ENCODE measurements at places on chromosomes 3 and 15. TPM values are rescaled to one million over a fixed set of nuclear protein-coding genes. Genes with fewer than 3 reads are reported as not detected.
A peak's percentile ranks its signal among the peaks of the same experiment; 100 is the strongest.

EPHB3 gene
- 2.8 TPM for total RNA-seq

- DNase-seq = no peak
Observed at GRCh38 chr3:142046320-142047020, 102.9 kb downstream of the TFDP2 start.

- no peak for DNase-seq
Observed at GRCh38 chr3:116630494-116630893, 79.1 kb upstream of the TUSC7 start.

FES gene
- total RNA-seq = 54.2 TPM

DNA sequence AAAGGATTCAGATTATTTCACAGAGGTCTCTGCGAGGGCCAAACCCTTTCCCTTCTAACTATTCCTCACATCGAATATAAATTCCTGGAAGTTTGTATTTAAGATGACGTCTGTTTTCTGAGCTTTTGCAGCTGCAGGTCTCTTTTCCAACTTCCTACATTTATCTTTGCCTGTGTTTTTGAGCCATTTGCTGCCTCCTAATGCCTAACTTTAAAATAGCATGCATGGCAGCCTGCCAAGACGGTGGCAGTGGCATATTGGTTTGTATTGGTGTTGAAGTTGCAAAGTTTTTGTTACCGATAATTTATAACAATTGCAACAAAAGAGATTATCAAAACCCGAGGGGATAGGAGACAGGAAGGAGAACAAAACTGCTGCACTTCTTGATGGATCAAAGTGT, 187.1 kb upstream of the DNAJC19 start:
- DNase-seq = peak; percentile 7

- no peak for DNase-seq
Observed at GRCh38 chr3:25429361-25430286, 1.6 kb downstream of the RARB start.

CPLX3 gene
- total RNA-seq = not detected

- DNase-seq = no peak
Observed at GRCh38 chr15:88323976-88324740, 67.6 kb upstream of the NTRK3 start.

INAFM2 gene
- 63.8 TPM for total RNA-seq

DNA sequence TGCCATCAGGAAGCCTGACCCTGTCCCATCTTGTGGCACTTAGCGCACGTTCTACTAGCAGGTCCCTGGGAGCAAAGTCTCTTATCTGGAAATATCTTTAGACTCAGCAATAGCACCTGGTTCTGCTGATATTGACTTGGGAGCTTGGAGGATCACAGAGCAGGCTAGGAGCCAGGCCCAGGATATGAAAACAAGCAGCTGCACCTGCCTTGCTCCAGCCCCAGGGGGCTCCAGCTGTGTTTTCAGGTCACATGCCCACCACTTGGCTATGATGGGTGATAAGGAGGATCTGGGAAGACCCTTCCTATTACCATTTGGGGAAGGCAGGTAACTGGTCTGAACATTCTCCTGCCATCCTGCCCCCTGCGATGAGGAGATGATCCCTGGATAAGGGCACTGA, 87.8 kb downstream of the C3orf70 start:
- no peak for DNase-seq

SNTN gene
- not detected for total RNA-seq

DNA sequence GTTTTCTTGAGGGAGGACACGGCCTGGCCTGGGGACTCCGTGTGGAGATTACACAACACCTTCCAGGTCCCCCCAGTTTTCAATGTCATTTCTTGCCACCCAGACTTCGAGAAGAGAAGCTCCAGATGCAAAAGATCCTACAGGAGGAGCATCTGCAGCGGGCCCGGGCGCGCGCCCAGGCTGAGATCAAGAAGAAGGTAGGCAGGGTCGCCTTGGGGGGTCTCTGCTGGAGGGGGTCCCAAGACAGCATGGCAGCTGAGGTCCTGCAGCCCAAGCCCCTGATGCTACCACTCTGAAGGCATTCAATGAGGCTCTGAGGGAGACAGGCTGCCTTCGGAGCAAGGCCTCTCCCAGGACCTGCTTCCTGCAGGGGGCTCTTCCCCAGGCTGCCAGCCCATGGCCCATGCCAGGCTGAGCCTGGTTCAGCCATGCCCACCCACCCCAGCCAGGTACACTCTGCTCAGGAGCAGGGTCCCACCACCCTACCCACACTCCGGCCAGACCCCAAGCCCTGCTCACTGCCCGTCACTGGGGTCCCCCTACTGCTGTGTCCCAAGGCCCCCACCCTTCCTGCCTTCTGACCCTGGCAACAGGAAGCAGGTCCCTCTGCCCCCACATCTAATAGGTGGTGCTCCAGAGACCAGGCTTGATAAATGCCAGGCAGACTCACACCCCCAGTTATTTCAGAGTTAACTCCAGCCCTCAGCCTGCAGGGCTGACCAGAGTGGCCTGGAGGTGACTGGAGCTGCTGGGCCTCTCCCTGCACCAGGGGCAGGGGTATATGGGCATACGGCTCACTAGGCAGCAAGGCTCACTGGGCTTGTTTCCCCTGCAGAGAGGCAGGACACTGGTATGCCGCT, 40.0 kb downstream of the ZXDC start:
- no peak for DNase-seq

- no peak for DNase-seq
Observed at GRCh38 chr3:30605706-30606300, 598 bp upstream of the TGFBR2 start.

DNA sequence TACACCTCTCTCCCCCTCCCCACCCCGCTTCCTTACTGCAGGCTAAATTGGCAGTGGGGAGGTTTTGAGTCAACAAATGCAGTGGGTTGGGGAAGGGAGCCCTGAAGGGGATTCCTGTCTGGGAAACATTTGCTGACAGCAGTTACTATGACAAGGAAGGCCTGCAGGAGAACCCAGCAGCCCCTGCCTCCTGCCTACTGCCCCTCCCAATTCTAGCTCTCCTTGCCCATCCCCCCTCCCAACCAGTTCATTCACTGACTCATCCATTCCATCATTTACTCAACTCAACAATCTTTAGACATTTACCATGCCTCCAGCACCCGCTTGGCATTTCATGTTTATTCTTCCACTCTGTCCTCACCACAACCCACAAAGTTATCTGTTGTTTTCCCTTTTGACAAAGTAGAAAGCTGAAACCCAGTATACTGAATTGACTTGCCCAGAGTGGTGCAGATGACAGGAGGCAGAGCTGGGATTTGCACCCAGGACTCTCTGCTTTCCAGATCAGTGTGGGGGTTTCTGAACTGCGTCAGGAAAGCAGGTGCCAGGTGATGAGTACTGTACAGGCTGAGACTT, 75.0 kb downstream of the MAGEF1 start:
- no peak for DNase-seq

ATP13A5 gene
- total RNA-seq = not detected
